HAP-1 (cell line): ENCODE measurements at places on chromosomes 6 and 20.
A peak's percentile ranks its signal among the peaks of the same experiment; 100 is the strongest.

DNA sequence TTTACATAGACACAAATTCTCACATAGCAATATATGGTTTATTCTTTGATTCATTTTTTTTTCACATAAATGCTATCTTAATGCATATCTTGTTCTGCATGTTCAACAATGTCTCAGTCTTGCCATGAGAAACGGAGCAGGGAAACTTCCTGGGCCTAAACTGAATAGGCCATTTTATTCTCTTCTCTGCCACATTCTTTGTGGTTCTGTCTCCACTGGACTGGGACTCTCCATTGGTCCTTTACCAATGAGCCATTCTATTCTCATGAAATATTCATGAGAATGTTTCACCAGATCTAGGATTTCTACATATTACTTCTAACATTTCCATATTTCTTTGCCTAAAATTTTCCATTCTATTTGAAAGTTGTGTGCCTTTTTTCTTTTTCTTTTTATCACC, 42.8 kb downstream of the LAMA2 start:
- no peak for DNase-seq

GRCh38 chr6:10779076-10779475, 31.5 kb downstream of the TMEM14B start:
- no peak for DNase-seq

DNA sequence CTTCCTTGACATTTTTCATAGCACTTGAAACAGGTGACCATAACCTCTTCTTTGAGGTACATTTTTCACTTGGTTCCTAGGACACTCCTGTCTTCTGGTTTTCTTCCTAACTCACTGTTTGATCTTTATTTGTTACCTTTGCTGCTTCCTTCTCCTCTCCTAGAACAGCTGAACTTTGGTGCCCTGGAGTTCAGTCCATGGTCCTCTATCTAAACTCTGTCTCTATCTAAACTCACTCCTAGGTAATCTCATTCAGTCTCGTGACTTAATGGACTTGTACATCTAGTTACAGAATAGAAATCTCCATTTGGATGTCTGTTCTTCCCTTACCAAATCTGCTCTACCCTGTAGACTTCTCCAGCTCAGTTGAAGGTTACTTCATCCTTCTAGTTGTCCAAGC, 73.7 kb downstream of the SHPRH start:
- DNase-seq = no peak

- no peak for DNase-seq
Measured at GRCh38 chr20:5197270-5197827, 70.5 kb downstream of the CDS2 start.

GRCh38 chr6:35199866-35200265, 13.9 kb upstream of the SCUBE3 start:
- no peak for DNase-seq

GRCh38 chr20:63896264-63897105, 1.6 kb downstream of the DNAJC5 start:
- no peak for DNase-seq

GRCh38 chr6:108559884-108560462, 744 bp upstream of the FOXO3 start:
- peak; percentile 80 for DNase-seq

GRCh38 chr6:119728220-119728750, 378.7 kb upstream of the MAN1A1 start:
- no peak for DNase-seq
